ENCODE measurements at places on chromosomes 2 and 18. TPM values are rescaled to one million over a fixed set of nuclear protein-coding genes. Genes with fewer than 3 reads are reported as not detected.

PIEZO2 gene
- 3.1 TPM for total RNA-seq

DNA sequence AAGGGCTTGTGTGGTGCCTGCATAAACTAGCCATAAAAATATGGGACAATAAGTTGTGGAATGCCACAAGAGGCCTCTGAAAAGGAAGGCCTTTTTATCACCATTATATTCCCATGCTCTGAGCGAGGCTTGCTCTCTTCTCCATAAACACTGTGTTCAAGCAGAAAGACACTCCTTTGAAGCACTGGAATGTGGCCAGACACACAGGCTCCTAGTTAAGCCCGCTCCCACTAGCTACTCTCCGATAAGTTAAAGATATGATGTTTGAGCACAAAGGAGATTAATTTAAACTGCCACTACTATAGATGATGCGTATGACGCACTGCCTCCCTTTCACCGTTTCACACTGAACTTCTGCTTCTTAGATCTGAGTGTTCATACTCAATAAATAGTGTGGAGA is 188.7 kb upstream of the TWIST2 start:
- no peak for DNase-seq

GRCh38 chr2:3159782-3160545 is 217.7 kb downstream of the EIPR1 start:
- DNase-seq = peak; percentile 69

IFIH1 gene
- 13.9 TPM for total RNA-seq

GRCh38 chr18:22490429-22490846 is 72.7 kb upstream of the CTAGE1 start:
- DNase-seq = no peak
